Activated CD4-positive, alpha-beta T cell treated with anti-CD3 and anti-CD28 coated beads, Interleukin-2, amount 50 U/mL, for 48 hours (primary cell): ENCODE measurements at places on chromosomes 16 and 17.
A peak's percentile ranks its signal among the peaks of the same experiment; 100 is the strongest.

DNA sequence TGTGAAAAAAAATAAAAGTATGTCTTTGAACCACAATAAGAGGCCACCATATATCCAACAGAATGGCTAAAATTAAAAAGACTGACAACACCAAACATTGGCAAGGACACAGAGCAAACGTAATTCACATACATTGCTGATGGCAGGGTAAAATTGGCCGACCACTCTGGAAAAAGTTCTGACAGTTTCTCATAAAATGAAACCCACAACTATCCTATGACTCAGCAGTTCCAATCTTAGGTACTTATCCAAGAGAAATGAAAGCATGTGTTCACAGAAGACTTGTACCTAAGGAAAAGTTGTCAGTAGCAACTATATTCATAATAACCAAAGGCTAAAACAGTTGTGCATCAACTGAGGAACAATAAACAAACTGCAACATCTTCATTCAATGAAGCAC, 357.3 kb upstream of the XYLT1 start:
- DNase-seq: no peak

DNA sequence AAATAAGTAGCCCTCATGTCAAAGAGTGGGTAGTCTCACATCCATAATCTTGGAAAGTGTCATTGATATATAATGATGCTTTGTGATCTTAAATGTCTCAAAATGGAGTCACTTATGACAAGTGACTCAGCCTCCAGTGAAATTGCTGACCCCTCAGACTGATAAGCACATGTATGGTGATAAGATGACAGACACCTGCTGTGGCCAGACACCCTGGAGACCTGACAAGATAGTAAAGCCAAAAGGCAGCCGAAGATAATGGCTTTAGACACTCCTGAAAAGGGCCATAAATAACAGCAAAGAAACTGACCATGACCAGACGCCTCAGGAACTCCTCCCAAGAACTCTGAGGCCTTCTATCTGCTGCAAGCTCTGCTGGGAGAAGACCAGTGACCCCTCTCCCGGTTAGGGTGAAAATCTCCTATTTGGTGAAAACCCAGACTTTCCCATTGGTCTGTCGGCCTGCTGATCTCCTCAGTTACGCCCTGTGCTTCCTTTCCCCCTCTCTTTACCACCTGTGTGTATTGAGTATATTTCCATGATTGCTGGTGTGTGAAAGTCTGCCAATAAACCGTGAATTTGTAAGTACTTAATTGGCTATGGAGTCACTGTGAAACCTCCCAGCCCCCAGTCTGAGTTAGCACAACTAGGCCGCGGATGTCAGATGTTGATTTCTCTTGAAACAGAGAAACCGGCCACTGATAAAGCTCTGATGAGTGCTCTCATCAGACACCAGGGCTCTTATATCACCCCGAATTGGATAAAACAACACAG, 226.7 kb upstream of the MYOCD start:
- DNase-seq: no peak

GRCh38 chr16:89335803-89336485, 118.4 kb downstream of the ZNF778 start:
- DNase-seq: no peak

DNA sequence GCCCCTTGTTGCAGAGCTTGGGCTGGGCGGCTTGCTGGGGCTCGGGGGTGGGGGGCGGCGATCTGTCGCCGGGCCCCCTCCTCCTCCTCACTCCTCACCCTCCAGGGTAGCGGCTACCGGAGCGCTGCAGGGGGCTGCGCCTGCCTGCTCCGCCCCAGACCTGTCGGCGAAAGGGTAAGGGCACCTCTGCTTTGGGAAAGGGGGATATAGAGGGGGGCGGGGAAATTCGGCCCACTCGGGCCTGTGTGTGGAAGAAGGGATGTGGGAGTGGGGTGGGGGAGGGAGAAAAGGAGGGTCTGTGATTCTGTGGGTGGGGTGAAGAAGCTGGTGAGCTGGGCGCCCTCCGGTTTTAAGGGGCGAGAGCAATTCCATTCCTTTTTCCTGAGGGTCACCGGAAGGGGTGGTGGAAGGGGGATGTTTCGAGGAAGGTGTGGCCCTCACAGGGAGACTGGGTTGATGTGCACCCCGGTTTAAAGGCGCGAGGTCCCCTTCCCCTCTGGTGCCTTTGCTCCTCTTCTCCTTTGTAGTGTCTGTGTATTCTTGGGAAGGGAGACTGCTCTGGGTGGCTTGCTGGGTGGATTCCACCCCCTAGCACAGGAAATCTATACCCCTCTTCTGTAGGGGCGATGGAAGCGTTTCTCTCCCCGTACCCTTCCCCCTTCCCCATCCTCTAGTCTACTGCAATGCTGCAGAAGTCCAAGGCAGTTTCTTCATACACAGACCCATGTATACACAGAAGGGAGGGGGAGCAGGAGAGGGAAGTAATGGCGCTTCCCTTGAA, 878 bp downstream of the TAOK1 start:
- DNase-seq: peak; percentile 11

DNA sequence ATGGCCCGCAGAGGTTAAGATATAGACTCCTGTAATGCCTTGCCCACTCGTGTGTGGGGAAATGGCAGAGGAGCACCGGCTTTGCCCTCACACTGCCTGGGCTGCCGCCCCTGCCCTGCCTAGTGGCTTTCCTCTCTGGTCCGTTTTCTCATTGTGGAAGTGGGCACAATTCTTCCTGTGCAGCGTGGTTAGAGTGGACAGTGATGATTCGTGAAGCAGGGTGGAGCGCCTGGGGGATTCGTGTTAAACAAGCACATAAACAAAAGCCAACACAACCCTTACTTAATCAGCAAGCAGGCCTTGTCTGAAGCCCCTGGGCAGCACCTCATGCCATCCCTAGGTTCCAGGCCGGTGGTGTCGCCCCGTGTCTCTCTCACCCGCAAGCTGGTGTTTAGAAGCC, 269.7 kb downstream of the SEC14L1 start:
- no peak for DNase-seq

DNA sequence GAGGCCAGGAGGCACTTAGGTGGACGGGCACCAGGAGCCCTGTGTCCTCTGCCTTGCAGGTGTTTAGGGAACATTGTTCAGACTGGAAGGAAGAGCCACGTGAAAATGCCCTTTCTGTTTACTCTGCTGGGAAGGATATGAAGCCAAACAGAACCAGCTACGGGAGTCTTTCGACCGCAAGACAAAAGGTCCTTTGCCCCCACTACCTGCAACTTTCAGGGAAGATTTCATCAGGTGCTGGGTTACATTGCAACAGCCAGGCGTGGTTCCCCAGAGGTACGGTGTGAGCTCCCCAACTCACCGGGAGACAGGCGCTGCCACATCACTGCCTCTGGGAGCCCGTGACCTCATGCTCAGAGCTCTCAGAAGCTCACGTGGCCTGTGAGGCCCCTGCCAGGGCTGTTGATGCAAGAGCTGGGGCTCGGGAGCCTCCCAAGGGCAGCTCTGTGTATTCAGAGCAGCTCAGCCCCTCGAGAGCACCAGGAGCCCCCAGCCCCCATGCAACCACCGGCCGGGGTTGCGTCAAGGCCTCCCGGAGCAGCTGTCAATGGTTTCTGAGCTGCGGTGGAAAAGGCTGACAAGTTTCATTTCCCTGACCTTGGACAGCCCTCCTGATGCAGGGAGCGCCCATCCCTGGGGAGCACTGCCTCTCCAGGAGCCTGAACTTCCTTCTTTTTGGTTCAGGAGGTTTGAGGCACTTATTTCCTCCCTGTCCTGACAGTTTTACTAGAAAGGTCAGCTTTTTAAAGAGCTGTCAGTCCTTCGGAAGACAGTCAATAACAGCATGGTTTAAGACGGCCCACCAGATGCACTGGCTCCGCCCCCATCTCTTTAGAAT, 42.1 kb downstream of the TBC1D16 start:
- DNase-seq: peak; percentile 66

GRCh38 chr17:69428252-69428980, 13.9 kb downstream of the MAP2K6 start:
- no peak for DNase-seq

DNA sequence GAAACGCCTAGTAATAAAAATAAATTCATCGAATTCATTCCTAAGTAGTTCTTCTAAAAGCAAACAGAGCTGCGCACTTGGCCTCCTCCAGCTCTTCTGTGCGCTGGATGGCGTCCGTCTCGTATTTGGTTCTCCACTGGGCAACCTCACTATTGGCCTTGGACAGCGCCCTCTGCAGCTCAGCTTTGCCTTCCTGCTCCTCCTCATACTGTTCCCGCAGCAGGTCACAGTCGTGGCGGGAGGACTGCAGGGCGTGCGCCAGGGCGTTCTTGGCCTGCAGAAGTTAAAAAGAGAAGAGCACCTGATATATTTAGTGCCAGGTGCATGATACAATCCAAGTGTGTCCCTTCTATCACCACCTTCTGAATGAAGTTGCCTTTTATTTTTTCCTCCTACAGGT, 21.8 kb downstream of the MYH3 start:
- no peak for DNase-seq

DNA sequence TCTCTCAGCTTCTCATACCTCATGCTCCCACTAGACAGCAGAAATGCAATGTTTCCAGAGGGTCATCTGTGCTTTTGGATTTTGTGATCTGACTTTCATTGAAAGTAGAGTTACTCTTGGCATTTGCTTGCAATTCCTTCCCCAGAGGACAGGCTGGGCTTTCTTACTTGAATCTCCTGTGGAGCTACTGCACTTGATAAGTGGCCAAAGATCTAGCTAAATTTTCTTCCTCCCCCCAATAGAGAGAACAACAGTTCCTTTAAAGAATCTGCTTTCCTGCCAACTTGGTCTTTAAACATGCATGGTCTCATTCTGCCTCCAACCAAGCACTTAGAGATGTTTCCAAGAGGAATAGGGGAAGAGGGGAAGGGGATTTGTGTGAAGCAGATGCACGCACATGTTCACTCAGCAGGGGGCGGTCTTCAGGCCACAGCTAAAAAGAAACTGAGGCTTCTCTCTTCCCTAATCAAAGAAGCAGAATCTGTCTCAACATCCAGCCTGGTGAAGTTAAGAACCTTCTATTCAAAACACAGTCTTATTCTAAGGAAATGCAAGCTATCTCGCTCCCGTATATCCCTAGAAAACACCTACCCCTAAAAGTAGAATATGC, 229.6 kb downstream of the ZFHX3 start:
- DNase-seq: no peak

DNA sequence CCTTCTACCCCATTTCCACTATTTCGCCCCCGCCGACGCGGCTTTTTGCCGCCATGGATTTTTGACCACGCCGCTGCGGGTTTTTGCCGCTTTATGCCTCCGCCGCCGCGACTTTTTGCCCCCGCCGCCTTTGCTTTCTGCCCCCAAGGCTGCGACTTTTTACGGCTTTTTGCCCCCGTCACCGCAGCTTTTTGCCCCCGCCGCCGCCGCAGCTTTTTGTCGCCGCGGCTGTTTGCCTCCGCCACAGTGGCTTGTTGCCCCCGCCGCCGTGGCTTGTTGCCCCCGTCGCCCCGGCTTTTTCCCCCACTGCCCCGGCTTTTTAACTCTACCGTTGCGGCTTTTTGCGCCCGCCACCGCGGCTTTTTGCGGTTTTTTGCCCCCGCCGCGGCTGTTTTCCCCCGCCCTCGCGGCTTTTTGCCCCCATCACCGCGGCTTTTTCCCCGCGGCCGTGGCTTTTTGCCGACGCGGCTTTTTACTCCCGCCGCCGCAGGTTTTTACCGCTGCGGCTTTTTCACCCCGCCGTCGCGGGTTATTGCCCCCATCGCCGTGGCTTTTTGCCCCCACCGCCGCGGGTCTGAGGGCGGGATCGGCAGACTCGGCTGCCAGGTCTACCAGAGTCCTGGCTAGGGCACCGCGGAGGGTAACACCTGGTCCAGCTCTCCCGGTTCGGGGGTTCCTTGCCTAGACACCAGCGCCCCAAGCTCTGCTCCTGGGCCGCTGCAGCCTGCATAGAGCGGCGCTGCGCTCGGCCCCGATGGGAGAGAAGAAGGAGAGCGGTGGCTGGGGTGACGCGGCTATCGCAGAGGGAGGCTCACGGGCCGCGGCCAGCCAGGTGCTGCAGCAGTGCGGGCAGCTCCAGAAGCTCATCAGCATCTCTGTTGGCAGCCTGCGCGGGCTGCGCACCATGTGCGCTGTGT, 562.7 kb upstream of the WSB1 start:
- DNase-seq: no peak

GRCh38 chr16:12896562-12896961, 4.8 kb upstream of the SHISA9 start:
- no peak for DNase-seq

GRCh38 chr16:57192720-57193486, 6.8 kb downstream of the RSPRY1 start:
- no peak for DNase-seq

DNA sequence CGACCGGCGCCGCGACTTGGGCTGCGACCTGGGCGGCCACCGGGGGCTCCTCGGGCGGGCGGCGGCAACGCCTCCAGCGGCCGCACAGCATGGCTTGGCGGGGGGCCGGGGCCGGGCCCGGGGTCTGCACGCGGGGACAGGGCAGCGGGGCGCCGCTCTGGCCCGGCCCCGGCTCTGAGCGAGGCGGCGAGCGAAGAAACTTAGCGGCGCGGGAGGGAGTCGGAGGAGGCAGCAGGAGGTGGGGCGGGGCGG, at the start of gene PLCD3:
PLCD3 (minus strand) TSS at position 196 of the 252 bp plus-strand sequence; CDS start at position 91, 105 bp downstream.
- DNase-seq: no peak

GRCh38 chr16:87572959-87573358, 29.3 kb upstream of the JPH3 start:
- DNase-seq: no peak

- no peak for DNase-seq
Measured at GRCh38 chr17:37218849-37219248, 156.9 kb upstream of the C17orf78 start.

- DNase-seq: no peak
Measured at GRCh38 chr17:13362341-13363122, 239.2 kb downstream of the HS3ST3A1 start.

GRCh38 chr17:58059141-58059540, 24.1 kb upstream of the DYNLL2 start:
- no peak for DNase-seq

DNA sequence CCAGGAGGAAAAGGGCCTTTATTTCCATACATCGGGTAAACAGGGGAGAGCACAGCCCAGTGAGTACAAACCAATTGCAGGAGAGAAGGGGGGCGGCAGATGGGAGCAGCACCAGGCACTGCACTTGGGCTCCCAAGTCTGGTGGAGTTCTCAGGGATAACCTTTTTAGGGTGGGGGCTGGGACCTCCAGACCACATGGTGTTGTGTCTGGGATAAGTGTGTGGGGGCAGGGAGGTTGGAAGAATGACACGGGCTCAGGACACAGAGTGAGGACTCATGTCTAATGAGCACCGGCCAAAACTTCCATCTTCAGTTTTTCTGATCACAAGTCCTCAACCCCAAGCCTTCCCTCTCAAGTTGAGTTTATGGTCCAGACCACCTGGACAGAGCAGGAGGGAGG, 30.6 kb downstream of the PIPOX start:
- DNase-seq: no peak

DNA sequence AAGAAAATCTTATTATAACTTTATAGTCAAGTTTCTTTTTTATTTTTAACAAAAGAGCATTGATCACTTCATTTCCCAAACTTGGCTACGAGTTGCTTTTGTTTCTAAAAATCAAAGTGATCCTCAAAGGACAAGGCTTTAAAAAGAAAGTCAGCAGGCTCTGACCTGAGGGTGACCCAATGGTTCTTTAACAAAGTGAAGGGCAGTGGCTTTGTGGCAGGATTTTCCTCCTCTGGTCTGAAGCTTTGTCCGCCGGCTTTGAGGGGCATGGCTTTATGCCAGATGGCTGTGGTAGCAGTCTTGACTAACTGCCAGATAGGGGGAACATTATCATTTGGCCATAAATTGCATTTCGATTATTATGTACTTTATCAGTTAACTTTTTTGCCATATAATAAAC, 28.5 kb downstream of the IQCK start:
- DNase-seq: no peak
